Psoas muscle (tissue), 8 donors: ENCODE measurements at places on chromosomes 3 and 15. TPM values are rescaled to one million over a fixed set of nuclear protein-coding genes. Genes with fewer than 3 reads are reported as not detected.

GRCh38 chr3:53122933-53123305, 7.3 kb downstream of the RFT1 start:
- no peak overlapping the region for H3K4me3 ChIP-seq
- H3K4me1 ChIP-seq = no peaks in the 10 kb centered on the region
- no peaks in the 10 kb centered on the region for H3K27me3 ChIP-seq
- H3K27ac ChIP-seq = no peak overlapping the region
- DNase-seq = no peak

Gene FBXW12
- 0.01 TPM for polyA plus RNA-seq

Gene ARMC8
- 27.5 TPM for polyA plus RNA-seq

DNA sequence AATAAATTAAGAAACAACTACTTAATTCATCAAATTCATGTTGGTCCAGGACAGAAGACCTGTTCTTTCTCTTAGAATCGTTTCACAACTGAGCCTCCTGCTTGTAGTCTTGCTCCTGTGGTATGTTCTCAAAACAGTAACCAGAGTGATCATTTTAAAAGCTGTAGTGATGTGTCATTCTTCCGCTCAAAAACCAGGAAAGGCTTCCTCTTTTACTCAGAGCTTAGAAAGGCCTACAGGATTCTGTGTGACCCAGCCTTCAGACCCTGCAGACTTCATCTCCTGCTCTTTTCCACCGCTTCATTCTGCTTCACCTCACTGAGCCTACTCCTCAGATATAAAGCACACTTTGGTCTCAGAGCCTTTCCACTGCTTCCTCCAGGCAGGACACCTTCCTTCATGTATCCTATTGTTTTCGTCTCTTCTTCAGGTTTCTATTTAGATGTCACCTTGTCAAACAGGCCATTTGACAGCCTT, 22.7 kb downstream of the ST6GAL1 start:
- no peak for DNase-seq
- no peaks in the 10 kb centered on the region for H3K27me3 ChIP-seq
- H3K36me3 ChIP-seq = no peaks in the 10 kb centered on the region

GRCh38 chr3:44045476-44046275, 196.0 kb upstream of the TOPAZ1 start:
- DNase-seq = no peak
- H3K27me3 ChIP-seq = no peaks in the 10 kb centered on the region
- H3K4me3 ChIP-seq = no peak overlapping the region
- H3K36me3 ChIP-seq = no peaks in the 10 kb centered on the region

Gene LSMEM2
- 1.6 TPM for polyA plus RNA-seq
